ENCODE measurements at places on chromosomes 11 and 22.
A peak's percentile ranks its signal among the peaks of the same experiment; 100 is the strongest.

GRCh38 chr11:95563173-95563572 lies 226.4 kb downstream of the FAM76B start:
- DNase-seq = no peak

DNA sequence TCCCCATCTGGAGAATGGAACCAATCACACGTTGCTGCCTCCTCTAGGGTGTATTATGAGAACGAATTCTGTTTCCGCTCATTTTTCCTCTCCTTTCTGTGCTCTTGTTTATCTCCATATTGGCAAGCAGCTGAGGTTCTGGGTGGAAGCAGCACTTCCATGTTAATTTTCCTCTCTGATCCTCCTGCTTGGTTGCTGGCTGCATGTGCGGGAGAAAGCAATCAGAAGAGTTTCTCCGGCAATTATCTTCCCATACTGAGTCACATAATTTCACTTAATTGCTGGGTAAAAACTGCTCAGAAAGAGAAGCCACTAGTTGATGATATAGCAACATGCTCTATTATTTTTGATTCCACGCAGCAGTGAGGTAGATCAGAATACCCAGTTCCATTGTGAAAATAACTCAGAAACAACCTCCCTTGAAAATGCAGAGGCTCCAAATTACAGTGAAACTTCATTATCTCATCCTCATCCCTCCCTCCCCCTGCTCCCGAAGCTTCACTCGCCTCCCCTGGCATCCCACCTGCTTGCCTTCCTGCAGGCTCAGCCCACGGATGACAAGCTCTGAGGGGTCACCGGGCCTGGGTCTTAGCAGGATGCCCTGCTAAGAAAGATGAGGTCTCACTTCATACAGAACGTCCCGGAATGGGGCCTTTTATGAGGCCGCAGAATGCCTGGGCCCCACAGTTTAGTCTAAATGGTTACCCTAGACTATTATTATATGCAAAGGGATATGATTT lies 20.4 kb downstream of the FXYD6 start:
- no peak for DNase-seq

DNA sequence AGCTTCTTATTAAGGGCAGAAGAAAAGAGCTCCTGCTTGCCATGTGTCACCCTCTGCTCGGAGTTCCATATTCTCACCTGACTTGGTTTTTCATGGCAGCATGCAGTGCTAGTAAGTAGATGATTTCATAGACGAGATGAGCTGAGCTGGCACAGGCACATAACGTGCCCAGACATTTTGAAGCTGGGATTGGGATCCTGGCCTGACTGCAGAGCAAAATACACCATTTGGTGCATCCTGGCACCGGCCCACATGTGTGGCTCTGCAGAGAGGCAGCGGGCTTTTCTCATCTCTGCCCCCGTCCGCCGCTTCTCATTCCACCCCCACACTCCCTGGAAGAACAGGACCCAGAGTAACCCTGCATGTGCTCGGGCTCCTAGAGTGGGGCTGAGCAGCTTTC lies 24.8 kb downstream of the FAM118A start:
- DNase-seq = no peak

GRCh38 chr22:47152938-47153337 lies 390.5 kb downstream of the TBC1D22A start:
- no peak for DNase-seq

DNA sequence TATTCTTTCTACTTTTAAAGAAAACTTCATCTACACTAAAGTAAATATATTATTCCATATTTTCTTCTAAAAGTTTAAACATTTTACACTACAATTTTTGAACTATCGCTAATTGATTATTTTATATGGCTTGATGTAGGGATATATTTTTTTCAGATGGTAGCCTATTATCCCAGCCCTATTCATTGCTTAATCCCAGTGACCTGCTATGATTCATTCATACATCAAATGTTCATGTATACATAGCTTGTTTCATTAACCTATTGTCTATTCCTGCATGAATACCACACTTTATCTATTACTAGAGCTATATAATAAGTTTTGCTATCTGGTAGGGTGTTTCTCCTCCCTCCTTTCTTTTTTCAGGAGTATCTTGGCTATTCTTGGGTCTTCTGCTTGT lies 5.0 kb upstream of the ROBO4 start:
- no peak for DNase-seq

- DNase-seq = no peak
Measured at GRCh38 chr11:18768472-18768901, 23.1 kb downstream of the PTPN5 start.

DNA sequence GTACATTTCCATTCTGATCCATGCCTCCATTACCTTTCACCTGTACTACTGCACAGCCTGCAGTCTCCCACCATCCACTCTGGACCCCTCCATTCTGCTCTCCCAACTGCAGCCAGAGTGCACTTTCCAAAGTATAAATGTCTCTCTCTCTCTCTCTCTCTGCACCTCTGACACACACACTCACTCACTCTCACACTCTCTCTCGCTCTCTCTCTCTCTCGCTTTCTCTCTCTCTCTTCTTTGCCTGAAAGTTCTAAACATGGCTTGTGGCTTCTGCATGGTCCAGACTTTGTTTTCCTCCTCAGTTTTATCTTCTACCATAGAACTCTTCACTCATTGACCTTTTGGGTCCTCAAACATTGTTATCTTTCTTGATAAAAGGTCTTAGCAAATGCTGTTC lies 76.6 kb downstream of the WNT11 start:
- no peak for DNase-seq

- peak; percentile 52 for DNase-seq
Measured at GRCh38 chr11:122754553-122755322, 83.6 kb upstream of the CRTAM start.

- DNase-seq = peak; percentile 89
Measured at GRCh38 chr22:30606455-30607299, at the start of gene TCN2. Gene TCN2 (plus strand): TSS chr22:30607174. CDS start chr22:30607332, 158 bp downstream.

DNA sequence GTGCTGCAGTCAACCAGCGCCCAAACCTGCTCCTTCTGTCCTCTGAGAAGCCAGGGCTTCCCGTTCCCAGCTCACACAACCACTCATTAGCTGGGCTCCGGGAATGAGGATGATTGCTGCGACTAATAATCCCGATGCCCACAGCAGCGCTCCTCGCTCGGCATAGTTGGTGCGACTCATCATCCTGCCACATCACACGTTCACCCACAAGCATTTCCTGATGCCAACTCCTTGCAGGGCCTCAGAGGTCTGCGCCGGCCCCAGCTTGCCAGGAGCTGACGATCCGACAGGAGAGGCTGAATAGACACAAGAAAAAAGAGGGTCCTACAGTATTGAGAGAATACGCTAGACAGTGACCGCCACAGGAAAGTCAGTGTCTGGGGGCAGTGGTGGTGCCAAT lies 10.6 kb upstream of the CSNK1E start:
- DNase-seq = no peak

DNA sequence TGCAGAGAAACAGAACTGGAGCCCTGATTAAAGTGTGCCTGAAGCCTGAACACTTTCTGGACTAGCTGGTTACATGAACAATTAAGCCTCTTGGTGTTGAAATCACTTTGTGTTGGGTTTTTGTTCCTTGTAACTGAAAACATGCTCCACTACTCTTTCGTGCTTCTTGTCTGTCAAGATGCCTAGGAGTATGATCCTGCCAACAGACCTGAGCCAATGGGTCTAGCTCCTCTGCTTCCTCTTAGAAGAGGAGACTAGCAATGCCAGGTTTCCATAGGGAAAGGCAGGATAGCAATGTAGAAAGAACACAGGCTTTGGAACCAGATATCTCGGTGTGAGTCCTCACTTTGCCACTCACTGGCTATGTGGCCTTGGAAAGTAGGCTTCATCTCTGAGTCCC lies 40.3 kb downstream of the IRAG1 start:
- no peak for DNase-seq

DNA sequence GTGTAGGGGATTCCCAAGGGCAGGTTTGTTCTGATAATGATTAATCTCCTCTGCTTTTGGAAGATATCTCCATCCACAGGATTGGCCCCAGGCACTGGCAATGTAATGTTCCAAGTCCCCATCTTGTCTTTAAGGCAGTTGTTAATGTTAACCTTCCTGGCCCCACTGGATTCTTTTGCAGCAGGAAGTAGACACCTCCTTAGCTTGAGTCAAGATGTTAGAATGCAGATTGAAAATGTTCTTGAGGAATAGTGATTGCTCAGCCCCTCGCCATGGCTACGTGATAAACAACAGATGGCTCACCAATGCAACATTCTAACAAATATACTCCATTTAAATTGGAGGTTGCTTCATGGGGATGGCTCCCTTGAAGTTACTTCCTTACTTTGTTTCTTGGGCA lies 7.3 kb downstream of the HEPHL1 start:
- DNase-seq = no peak

DNA sequence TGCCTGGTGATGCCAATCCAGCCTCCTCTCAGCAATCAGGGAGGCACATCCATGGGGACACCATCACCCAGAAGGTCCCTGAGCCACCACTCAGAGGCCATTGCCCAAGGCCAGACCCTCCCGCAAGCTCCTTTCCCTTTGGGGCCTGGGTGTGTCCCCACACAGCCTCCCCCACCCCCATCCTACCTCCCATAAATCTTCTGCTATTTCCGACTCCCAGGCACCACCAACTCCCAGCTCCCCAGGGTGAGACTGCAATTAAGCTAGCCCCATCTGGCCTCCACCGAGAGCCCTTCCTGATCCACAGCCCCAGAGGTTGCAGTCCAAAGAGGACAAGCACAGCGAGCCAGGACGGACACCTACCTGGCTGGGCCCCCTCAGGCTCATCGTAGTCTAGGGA lies 6.3 kb downstream of the ARHGAP1 start:
- no peak for DNase-seq

GRCh38 chr11:109818290-109818689 lies 274.9 kb upstream of the ZC3H12C start:
- DNase-seq = no peak

DNA sequence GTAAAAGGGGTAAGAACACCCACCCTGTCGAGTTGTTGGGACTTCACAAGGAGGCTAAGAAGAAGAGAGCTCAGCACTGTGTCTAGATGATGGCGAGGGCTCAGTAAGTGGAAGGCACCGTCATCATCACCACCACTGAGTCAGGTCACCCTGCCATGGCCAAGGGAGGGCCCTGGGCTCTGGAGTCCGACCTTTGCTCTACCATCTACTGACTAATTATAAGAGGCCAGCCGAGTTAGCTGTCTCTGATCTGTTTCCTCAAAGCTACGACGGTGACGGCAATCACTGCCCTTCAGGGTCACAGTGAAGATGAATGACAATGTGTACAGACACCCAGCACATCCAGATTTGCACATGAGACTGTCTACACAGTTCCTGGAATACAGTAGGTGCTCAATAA lies 29.3 kb downstream of the KIAA0930 start:
- no peak for DNase-seq

- DNase-seq = no peak
Measured at GRCh38 chr11:7522121-7522520, 8.3 kb downstream of the PPFIBP2 start.

Data from iPS-NIHi11 (cell line).